ENCODE measurements at places on chromosomes 6 and 20.

- no peak for DNase-seq
These were observed 27.9 kb downstream of the GSTA3 start for GRCh38 chr6:52881662-52881995.

GRCh38 chr6:3518356-3519190, 61.7 kb upstream of the SLC22A23 start:
- no peak for DNase-seq

GRCh38 chr6:125200941-125201340, 47.4 kb downstream of the TPD52L1 start:
- DNase-seq: no peak

GRCh38 chr6:12967686-12968085, 251.1 kb downstream of the PHACTR1 start:
- no peak for DNase-seq

DNA sequence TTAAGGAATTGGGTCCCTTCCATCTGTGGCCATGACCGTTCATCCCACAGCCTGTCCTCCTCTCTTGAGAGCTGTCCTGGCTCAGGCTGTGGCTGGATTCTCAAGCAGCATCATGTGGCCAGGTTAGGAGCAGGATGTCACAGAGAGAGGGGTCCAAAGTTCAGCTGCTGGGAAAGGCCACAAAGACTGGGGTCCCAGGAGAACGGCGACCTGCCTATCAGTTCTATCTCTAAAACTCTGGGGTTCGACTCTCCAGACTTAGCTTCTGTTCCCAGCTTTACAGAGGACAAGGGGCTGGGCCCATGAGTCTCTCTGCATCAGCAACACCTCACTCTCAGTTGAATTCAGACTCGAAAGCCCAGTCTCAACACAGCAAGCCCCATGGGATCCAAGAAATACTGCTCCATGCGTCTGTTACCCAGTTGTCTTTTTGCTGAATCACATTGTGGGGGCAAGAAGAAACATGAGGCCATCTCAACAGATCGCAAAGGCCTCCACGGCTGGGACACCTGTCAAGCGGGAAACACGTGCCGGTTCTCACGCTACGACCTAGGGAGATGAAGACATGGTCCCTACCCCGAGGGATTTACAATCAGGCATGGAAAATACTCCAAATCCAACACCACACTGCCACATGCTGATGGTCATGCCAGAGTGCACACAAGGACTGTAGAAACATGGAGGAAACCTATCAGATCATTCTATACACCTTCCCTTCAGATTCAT, 95.4 kb downstream of the SLC22A23 start:
- no peak for DNase-seq

DNA sequence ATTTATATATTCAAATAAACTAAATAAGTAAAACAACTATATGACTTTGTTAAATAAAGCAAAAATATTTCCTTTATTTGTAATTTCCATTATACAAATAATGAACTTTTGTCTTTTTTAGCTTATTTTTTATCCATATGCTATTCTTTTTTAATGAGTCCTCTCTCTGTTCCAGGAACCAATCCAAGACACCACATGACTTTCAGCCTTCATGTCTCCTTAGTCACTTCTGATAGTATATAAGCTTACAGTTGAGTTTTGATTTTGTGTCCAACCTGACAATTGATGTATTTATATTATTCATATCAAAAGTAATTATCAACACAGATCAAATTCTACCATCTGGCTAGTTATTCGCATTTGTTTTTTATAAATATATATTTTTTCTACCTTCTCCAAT, 582.3 kb upstream of the GJE1 start:
- DNase-seq: no peak

GRCh38 chr6:144578385-144579350, 293.5 kb downstream of the UTRN start:
- no peak for DNase-seq

- no peak for DNase-seq
These were observed 26.5 kb downstream of the GHRH start for GRCh38 chr20:37235065-37235464.

DNA sequence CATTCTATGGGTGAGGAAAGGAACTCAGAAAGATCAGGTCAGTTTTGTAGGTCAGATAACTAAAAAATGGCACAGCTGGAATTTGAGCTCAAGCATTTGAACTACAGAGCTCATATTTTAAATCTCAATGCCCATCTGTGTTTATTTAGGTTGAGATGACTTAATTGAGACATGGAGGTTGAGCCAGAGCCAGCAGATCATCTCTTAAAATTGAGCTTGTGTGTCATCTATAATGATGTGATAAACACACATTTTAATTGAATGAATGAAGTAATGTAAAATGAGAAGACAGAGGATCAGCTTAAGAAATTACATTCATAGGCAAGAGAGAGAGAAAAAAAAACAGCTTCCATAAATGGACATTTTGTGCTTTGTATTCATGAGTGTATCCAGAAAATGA, 3.7 kb downstream of the MANEA start:
- DNase-seq: no peak

DNA sequence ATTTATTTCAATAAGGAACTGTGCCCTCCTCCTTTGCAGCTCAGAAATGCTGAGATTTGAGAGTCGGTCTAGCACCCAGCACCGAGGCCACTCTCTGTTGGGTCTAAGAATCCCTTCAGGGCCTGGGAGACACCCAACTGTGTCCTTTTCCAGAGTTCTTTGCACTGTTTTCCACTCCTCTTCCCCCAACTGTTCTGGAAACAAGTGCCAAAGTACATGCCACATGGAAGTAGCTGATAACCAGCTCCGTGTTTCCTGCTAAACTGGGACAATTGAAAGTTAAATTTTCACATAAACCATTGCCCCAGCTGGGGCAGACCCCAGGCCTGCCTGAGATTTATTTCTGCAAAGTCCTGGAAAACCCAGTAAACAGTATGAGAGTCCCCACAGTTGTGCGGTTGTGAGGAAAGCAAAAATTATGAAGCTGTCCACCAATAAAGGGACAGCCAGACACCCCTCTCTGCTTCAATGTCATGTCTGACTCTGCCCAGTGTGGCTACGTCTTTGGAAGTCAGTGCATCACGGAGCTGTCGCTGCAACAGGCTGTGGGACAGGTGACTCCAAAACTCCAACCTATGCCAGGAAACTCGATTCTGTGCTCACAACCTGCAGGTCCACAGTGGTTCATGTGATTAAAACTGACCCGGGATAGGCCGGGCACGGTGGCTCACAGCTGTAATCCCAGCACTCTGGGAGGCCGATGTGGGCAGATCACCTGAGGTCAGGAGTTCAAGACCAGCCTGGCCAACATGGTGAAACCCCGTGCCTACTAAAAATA, 178.0 kb upstream of the AFDN start:
- DNase-seq: no peak

DNA sequence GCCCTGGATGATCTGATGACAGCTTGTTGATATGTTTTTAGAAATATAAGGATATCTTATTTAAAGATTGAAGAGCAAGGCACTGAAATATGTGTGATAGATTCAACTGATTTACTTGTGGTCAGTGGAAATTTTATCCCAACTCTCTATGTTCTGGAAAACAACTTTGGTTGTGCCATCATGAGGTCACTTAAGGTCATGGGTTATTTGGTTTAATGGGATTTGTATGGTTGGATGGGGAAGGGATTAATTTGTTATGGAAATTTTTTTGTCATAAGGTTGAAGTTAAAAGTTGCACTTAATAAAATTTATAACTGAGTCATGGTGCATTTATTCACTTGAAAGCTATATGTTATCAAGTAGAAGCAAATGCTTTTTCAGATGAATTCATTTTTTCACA, 214.3 kb upstream of the LAMP5 start:
- DNase-seq: no peak

GRCh38 chr6:162438980-162439379, 288.6 kb downstream of the PRKN start:
- DNase-seq: no peak

DNA sequence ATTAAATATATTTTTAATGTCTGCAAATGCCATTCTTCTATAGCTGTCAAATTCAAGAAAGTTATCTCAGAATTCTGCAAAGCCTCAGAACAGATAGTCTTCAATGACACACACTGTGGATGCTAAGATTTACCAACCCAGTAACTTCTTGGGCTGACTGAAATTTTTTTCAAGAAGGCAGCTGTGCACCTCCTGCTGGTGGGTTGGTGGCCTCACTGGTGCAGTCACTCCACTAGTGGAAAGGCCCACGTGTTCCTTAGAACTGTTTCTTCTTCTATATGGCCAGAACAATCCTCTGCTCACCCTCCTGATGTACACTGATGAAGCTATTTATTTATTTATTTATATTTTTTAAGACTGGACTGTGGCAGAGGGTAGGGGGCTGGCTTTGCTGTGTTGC, 28.1 kb upstream of the MTCL3 start:
- no peak for DNase-seq

- no peak for DNase-seq
These were observed 341.3 kb downstream of the ZFAND3 start for GRCh38 chr6:38160831-38161230.

GRCh38 chr6:105997482-105997881, 88.7 kb upstream of the PRDM1 start:
- no peak for DNase-seq

DNA sequence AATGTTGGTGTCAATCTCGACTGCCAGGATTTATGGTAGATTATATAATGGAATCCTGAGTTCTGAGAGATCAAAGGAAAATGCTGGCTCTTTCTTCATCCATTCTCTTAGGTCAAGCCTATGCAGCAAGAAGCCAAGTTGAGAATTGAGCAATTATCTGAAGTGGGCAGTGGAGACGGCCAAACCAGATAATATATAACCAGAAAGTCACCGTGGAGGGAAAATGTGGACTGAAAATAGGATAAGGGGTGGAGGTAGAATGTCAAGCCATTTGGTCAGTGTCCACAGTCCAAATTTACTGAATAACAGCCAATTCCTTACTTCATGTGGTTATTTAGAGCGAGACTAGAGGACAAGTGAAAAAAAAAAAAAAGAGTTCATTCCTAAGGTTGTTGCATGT, 107.8 kb upstream of the ESR1 start:
- DNase-seq: no peak

DNA sequence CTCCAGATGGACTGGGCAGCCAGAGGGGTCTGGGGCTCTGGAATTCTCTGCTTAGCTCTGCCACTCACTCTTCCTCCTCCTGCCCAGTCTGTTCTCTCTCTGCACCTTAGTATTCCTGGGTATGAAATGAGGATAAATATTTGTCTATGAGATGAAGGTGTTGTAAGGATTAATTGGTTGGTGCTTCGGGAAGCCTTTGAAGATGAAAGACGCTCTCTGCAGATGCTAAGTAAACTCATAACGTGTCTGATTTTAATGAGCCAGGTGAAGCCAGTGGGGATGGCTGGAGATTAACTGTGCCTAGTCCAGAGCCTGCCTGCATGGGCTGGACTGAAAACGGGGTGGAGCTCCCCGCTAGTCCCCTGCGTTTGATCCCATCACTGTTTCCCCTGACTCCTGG, 23.1 kb upstream of the TCP11 start:
- no peak for DNase-seq
